Activated CD8-positive, alpha-beta memory T cell treated with anti-CD3 and anti-CD28 coated beads for 24 hours (primary cell): ENCODE measurements at places on chromosomes 6 and 20.

DNA sequence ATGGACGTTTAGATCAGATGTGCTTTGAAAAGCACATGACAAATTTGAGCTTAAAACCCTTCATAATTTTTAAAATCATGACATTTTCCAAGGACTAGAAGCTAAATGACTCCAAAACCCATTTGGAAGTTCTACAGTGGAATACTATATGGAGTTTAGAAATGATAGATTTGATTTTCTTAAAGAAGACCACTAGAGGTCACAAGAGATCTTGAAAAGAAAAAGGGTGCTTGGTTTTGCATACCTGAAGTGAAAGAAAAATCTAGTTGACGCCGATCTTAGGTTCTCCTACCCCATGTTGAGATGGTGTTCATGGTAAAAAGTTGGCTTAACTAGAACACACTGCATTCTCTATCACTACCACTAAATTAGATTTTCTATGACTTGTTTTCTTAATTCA lies 31.5 kb downstream of the CFAP61 start:
- no peak for DNase-seq

- DNase-seq, result no peak
Observed at GRCh38 chr6:56984884-56985283, 30.0 kb downstream of the BEND6 start.

DNA sequence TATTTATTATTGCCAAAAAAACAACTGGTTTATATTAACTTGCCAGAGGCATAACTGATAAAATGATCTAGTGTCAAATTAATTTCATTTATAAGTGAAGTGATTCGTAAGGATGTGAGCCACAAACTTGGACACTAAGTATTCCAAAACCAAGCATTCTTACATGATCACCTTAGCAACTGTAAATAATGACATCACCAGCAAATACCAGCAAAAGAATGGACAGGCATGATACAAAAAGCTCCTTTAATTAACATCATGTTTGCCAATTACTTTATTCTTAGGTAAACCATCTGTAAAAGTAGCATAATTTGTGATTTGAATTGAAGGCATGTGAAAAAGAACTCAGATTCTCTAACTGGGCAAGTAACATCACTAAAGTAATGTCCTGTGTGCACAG lies 17.2 kb upstream of the FNDC1 start:
- no peak for DNase-seq

GRCh38 chr6:161091151-161091550 lies 99.6 kb downstream of the MAP3K4 start:
- DNase-seq, result no peak

DNA sequence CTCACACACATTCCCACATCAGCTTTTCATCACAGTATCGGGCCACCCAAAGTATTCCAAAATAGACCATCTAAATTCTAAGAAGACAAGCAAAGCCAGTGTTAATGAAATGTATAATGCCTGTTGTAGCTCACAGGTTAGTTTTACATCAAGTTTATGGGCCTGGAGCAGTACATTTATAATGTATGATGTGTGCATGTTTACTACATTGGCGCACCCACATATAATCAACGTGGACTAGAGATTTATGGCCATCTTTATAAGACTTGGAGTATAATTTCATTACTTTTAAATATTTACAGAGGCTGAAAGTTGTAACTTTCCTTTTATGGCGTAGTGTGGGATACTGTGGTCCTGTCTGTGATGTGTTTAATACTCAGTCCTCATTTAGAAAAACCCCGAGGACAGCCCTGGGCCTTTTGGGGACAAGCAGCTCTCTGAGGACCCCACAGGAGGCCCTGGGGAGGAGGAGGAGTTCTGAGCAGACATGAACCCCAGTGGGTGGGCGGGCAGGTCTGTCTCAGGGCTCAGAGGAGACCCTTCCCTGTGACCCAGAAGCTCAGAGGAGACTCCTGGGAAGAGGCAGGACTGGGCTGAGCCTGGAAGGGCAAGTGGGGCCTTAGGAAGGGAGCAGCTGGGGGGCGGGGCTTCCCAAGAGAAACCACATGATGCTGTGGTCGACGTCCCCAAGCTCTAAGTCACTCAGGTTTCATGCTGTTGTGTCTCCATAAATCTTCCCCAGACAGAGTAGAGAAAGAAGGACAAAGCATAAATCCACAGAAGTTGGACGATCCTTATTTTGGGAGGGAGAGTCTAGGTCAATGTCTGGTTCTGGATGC lies 232.1 kb downstream of the PREX1 start:
- DNase-seq, result no peak
